ENCODE measurements at places on chromosomes 4 and X.

DNA sequence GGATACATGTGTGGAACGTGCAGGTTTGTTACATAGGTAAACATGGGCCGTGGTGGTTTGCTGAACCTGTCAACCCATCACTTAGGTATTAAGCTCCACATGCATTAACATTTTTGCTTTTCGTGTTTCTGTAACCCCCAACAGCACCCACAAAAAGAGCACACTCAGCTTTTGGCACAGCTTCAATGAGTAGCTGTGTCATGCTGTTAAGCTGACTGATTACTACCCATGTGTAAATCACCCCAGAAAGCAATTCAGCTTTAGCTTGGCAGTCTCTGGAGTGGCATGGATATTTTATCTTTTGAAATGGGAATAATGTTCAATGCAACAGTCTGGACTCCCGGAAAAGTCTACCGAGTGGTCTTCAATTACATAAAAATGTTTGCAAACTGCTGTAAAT, 734.3 kb downstream of the STIM2 start:
- no peak for DNase-seq

DNA sequence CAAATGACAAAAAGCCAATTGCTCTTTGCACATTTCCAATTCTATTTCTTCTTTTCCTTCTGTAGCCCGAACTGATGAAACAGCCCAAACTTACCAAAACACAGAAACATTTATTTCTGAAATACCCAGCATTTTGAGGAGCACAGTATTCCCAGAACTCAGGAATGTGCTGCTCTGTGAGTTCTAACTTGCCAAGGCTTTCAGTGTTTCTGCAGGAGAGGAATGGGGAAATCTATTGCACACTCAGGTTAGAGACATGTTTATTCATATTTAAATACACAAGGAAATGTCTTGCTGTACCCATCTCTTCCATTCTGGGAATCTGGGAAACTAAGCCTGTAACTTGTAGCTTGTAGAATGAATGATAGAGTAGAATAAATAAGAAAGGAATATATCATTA, 10.7 kb downstream of the TMPRSS11D start:
- no peak for DNase-seq

DNA sequence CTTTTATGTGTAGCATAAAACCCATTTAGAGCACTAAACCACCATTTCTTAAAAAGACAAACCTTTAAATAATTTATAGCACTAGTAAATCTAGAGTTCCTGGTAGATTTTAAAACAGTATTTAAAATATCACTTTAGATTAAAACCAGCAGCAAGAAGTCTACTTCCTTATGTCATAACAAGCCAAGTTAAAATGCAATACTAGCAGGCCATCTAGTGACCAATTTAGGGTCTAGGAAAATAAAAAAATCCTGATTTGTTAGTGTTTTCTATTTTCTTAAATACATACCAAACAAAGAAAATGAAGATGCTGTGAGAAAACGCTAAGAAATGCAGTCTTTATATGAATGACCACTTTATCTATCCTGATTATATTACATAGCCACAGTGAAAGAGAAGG, 53.9 kb downstream of the PAPSS1 start:
- peak; percentile 21 for DNase-seq

- DNase-seq, result no peak
These were observed at the start of gene ZNF185 for GRCh38 chrX:152897222-152898131. TSS of gene ZNF185 (plus strand) at chrX:152898067. CDS start at chrX:152914490, 16,423 bp downstream.

- DNase-seq, result no peak
These were observed 17.2 kb downstream of the GPR174 start for GRCh38 chrX:79161655-79162054.

- DNase-seq, result no peak
These were observed 60.6 kb upstream of the WWC2 start for GRCh38 chr4:183038436-183038835.

- no peak for DNase-seq
These were observed 38.2 kb downstream of the WFS1 start for GRCh38 chr4:6307891-6308290.

- no peak for DNase-seq
These were observed 56.7 kb downstream of the FNIP2 start for GRCh38 chr4:158825433-158826036.

DNA sequence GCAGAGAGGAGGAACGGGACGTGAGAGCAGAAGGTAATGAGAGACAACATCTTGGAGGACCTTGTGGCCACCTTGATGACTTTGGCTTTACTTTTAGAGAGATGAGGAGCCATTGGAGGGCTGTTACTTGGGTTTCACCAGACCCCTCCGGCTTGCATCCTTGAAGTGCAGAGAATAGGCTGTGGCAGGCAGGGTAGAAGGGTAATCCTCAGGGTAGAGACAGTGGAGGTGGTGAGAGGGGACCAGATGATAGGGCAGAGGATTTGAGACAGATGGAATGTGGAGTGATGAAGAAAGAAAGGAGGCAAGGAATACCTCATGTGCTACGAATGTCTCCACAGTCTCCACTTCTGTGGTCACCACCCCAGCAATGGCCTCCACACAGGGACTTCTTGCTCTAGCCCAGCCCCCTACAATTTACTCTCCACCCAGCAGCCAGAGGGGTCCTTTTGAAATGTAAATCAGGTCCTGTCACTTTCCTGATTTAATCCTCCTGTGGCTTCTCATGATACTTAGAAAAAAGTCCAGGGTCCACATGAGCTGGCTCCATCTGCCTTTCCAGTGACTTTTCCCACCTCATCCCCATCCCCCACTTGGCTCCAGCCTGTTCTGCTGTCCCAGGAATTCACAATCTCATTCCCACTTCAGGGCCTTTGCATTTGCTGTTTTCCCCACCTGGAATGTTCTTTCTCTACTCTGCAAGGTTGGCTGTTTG, 115.0 kb downstream of the PJA1 start:
- no peak for DNase-seq

- DNase-seq, result peak; percentile 91
These were observed 69.8 kb downstream of the RPS3A start for GRCh38 chr4:151169223-151169622.

GRCh38 chr4:11230866-11231265, 197.8 kb downstream of the HS3ST1 start:
- DNase-seq, result no peak

DNA sequence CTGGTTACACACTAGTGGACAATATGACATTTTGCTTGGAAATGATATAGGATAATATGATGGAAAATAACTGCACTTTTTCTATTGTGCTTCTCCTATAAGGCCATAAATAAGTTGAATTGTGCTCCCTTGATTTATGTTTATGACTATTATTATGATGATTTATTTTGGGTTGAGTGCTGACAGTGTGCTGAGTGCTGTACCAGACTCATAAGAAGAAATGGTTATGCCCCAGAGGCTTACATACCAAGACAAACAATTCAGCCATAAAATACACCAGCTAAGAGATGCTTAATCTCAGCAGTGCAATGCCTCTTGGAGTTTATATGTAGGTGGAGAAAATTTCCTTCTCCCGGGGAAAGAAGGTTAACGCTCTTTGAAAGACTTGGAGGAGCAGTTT, 199.8 kb upstream of the NOCT start:
- no peak for DNase-seq

DNA sequence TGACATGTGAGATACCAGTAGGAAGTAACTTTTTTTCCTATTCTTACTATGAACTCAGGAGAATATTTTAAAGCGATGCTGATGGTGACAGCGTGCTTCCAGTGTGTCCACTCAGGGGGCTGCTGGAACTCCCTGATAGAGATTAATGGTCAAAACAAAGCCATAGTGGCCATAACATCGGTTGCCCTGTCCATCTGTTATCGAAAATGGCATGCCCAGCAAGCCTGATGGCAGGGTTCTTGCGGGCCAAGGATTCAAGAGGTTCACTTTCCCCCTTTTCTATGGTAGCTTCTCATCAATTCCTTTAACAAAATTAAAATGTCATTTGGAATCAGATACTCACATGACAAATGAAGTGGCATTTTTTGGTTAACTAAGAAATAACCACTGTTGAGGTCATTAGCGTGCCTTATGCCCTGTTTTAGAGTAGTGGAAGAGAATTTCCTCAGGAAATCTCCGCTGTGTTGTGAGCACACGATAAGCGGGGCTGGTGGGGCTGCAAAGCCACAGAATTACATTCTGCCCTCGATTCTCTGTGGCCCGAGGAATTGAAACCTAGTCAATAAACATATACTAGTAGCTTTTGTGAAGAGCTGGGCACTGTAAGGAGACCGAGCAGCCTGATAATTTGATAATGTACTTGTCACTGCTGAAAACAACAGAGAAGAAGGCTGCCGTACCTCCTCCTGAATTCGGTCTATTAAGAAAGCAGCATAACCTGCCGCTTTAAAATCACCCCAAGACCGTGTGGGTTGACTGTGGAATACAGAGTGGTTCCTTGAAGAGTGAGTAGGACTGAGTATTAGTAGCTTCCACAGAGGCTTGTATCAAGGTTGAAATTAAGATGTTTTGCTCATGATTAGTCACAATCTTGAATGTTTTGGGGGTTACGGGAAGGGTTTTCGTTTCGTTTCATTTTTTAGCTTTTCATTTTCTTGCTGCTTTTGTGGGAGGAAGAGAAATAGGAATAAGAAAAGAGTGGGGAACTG, 46.7 kb downstream of the PTCHD1 start:
- no peak for DNase-seq

DNA sequence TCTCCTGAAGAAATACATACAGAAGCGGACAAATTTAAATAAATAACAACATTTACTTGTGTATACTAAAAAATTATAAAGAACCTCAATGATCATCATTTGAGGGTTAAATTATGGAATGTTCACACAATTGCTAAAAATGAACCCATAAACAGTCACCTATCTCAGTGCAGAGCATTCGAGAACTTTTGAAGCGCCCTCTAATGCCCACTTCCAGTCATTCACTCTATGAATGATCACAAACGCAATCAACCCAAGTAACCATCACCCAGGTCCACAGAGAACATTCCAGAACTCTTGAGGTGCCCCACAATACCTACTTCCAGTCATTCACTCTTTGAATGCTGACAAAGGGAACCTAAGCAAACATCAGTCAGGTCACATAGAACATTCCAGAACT, 103.5 kb upstream of the PLAC1 start:
- no peak for DNase-seq

- DNase-seq, result no peak
These were observed 33.0 kb downstream of the NAT8L start for GRCh38 chr4:2091990-2092668.

DNA sequence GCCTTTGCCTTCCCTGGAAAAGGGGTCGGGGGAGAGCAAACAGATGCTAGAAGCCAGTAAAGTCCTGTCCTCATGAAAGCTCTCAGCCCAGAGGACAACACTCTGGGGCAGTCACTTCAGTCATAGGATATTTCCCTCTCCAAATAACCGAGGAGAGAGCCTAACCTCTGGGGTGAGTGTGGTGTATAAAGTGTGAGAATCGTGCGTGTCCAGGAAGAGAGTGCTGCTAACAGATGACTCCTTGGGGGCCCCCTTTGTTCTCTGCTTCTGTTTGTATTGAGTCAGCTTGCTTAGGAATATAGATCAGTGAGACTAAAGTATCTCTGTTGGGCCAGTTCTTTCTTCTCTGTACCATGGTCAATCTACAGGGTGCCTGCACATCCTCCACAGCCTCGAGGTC, 247.2 kb downstream of the PALLD start:
- peak; percentile 38 for DNase-seq

DNA sequence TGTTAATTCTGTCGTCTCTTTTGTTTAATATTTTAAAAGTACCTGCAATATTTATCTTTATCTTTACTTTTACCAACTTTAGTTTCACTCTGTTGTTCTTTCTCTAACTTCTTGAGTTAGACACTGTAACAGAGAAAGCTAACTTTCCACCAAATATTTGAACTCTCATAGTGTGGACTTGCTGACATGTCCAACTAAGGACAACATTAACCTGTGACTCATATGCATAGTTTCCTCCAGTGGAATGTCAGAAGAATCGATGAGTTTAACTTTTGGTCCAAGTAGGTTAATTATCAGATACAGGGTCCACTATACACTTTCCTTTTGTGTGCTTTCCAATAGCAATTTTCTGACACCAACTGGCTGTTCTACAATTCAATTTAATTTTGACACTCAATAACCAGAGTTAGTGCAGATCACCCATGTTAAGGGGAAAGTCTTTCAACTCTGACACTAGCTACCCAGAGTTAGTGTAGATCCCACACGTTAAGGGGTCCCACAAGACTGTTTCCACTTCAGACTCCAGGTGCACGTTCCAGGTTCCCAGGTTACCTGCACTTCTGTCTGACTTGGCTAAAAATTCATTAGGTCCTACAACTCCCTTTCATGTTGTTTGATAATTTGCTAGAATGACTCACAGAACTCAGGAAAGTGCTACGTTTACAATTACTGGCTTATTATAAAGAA, 559.0 kb upstream of the AMOT start:
- no peak for DNase-seq

DNA sequence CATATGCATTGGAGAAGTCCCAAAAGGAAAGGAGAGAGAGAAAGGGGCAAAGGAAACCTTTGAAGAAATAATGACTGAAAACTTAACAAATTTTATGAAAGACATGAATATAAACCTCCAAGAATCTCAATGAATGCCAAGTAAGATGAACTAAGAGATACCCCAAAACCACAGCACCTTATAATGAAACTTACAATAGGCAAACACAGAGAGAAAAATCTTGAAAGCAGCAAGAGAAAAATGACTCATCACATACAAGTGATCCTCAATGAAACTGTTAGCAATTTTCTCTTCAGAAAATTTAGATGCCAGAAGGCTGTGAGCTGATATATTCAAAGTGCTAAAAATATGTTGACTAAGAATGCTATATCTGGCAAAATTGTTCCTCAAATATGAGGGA, 10.1 kb downstream of the SMIM10L2A start:
- no peak for DNase-seq

DNA sequence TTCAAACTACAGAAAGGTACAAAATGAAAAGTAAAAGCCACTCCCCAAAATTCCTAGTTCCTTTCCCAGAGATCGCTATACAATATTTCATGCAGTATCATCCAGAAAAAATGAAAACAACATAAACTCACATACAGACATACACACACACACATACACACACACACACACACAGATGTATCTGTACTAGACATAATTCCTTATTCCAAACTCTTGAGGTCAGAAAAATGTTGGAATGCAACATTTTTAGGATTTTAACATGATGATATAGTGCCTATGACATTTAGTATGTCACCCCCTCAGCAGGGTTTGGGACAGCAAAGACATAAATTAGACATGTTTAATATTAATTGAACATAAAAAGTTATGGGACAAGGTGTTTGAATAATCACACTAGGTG, 73.4 kb upstream of the LHFPL1 start:
- no peak for DNase-seq
